ENCODE measurements at places on chromosomes 11 and 22. TPM values are rescaled to one million over a fixed set of nuclear protein-coding genes. Genes with fewer than 3 reads are reported as not detected.

CRACR2B gene
- 3.5 TPM for total RNA-seq

ZNF215 gene
- total RNA-seq, result 0.10 TPM

SLC25A17 gene
- total RNA-seq, result 13.6 TPM

OR10A2 gene
- not detected for total RNA-seq

ROM1 gene
- 1.1 TPM for total RNA-seq

All from left lobe of liver (tissue), 2 donors.